Epithelial cell of alveolus of lung (primary cell): ENCODE measurements at places on chromosomes 1 and 21. TPM values are rescaled to one million over a fixed set of nuclear protein-coding genes. Genes with fewer than 3 reads are reported as not detected.

The MPZ gene
- total RNA-seq, result 1.4 and 2.1 TPM in 2 replicates

The SPRR1B gene
- not detected in 2 replicates for total RNA-seq

The ZNF669 gene
- 4.9 and 14.8 TPM in 2 replicates for total RNA-seq

The NDUFS2 gene
- 109 and 222 TPM in 2 replicates for total RNA-seq

The TNNT2 gene
- total RNA-seq, result 12.5 TPM in 1 of 2 replicates, not detected in the other

The FOXD3 gene
- total RNA-seq, result not detected in 2 replicates

The SPRR2B gene
- total RNA-seq, result not detected in 2 replicates

The PROX1 gene
- total RNA-seq, result under 0.01 and 0.32 TPM in 2 replicates

The FMOD gene
- total RNA-seq, result 4.7 and 18.1 TPM in 2 replicates

The HRNR gene
- total RNA-seq, result not detected in 2 replicates

The WDR64 gene
- not detected in 2 replicates for total RNA-seq

The FCRL1 gene
- not detected in 2 replicates for total RNA-seq

The KCNJ15 gene
- total RNA-seq, result 0.88 and 4.9 TPM in 2 replicates

The DEPDC1 gene
- 26.9 and 36.0 TPM in 2 replicates for total RNA-seq

The LINGO4 gene
- total RNA-seq, result not detected in 2 replicates
